ENCODE measurements at places on chromosomes 7 and 10.

DNA sequence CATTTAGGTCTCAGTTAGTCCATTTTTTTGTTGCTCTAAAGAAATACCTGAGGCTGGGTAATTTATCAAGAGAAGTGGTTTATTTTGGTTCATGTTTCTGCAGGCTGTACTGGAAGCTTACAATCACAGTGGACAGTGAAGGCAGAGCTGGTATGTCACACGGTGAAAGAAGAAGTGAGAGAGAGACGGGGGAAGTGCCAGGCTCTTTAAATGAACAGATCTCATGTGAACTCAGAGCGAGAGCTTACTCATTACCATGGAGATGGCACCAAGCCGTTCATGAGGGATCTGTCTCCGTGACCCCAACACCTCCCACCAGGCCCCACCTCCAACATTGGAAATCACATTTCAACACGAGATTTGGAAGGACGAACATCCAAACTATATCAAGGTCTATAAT, 18.9 kb upstream of the PNLIPRP3 start:
- peak; percentile 50 for DNase-seq

GRCh38 chr10:23344241-23344841, at the start of gene C10orf67:
Gene C10orf67, minus strand, starts transcription at chr10:23344797. Its CDS starts 23 bp downstream, at chr10:23344774.
- DNase-seq = no peak

GRCh38 chr10:121362026-121362425, 236.2 kb downstream of the FGFR2 start:
- no peak for DNase-seq

GRCh38 chr7:84336766-84337165, 142.2 kb upstream of the SEMA3A start:
- DNase-seq = no peak

- DNase-seq = peak; percentile 12
Measured at GRCh38 chr10:21517134-21518031, 8.1 kb downstream of the SKIDA1 start.

DNA sequence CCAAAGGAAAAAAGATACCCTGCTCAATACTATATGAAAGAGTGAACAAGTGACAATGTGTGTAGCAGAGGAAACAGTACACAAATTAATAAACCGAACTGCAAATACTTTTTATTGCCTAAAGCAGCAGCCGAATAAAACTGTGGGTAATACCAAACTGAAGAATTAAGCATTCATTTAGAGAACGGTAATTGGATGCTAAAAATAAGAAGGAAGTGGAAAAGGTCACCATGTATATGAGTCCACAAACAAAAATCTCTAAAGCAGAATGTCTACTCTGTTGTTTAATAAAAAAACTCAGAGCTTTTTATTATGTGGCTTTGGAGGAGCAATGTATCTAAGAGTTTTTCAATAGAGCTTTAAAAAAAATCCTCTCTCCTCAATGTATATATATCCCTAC, 87.9 kb downstream of the ETV1 start:
- DNase-seq = no peak

- no peak for DNase-seq
Measured at GRCh38 chr10:102519246-102519825, 15.6 kb downstream of the SUFU start.

DNA sequence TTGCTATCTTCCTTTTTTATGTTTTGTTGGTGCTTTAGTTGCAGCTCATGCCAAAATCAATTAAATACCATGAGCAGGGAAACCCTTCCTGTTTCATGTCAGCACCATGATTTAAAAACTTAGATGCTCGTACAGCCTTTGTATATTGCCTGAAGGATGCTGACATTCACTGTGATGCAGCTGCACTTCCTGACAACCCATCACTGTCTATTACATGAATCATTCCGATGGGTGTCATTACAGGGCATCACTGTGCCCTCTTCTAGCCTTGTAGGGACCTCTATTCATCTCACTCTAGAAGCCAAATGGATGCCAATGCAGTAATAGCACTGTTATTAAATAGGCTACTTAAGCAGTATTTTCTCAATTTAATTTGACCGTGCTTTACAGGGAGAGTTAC, 18.3 kb upstream of the ITGB1 start:
- no peak for DNase-seq

DNA sequence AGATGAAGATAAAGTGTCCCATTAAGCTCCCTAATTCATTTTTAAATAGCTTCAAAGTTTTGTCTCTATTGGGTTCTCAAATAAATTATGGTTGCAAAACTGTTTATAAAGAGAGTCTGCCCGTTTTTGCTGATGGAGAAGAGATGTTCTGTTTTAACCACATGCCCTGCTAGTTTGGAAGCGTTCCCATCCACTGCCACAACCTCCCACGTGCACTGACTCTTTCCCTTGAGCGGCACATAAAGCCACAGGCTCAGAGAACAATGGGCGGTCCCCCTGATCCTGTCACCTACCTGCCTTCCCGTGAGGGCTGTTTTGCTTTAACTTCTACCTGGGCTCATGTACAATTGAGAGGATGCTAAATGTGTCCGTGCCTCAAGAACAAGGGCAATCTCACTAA, 65.5 kb downstream of the CPVL start:
- DNase-seq = no peak

DNA sequence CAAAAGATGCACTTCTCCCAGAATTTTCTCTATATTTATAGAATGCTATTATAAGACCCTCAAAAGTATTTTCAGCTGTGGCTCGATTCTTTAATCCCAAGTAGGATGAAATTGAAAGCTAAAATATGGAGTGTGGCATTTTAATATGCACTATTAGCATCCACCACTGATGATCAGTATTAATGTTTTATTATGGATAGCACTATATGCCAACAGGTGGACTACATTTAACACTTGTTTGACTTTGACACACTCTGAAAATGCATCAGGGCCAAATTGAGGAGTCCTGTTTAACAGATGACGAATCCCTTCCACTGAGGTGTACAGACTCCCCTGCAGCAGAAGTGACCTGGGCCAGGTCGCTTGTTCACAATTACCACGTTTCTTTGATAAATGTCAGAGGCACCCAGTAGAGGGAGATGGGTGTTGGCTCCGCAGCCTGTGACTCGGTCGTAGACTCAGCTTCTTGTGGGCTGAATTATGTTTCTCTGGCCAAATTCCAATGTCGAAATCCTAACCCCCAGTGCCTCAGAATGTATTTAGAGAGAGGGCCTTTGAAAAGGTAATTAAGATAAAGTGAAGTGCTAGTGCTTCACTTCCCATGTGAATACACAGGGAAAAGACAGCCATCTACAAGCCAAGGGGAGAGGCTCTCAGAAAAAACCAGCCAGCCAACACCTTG, 48.1 kb downstream of the WIPF3 start:
- no peak for DNase-seq

DNA sequence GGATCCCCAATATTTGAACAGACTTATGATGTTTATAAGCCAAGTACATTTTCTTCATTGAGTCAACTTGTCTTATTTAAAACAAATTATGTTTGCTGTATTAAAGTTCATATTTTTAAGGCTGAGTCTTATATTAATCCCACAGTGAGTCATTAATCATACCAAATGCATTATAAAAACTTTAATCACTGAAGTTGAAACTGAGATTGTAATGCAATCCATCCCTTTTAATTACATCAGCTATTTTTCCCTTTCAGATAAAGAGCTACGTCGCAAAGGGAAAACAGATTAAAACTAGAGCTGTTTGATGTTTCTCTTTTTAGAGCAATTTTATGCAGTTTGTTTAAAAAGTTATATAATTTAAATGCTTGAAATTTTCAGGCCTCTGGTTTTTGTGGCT, 183.0 kb downstream of the ARID5B start:
- DNase-seq = no peak

GRCh38 chr7:28434510-28434909, 22.2 kb downstream of the CREB5 start:
- no peak for DNase-seq

- no peak for DNase-seq
Measured at GRCh38 chr10:75773231-75773780, 341.9 kb downstream of the LRMDA start.

- DNase-seq = peak; percentile 3
Measured at GRCh38 chr10:49010295-49010694, 70.7 kb upstream of the LRRC18 start.

- DNase-seq = no peak
Measured at GRCh38 chr7:156458011-156458410, 182.6 kb upstream of the RNF32 start.

- no peak for DNase-seq
Measured at GRCh38 chr10:404991-405390, 269.7 kb downstream of the ZMYND11 start.

- DNase-seq = no peak
Measured at GRCh38 chr7:123535517-123535916, 1.1 kb upstream of the IQUB start.

- DNase-seq = peak; percentile 75
Measured at GRCh38 chr7:2261611-2262010, 19.6 kb downstream of the NUDT1 start.

DNA sequence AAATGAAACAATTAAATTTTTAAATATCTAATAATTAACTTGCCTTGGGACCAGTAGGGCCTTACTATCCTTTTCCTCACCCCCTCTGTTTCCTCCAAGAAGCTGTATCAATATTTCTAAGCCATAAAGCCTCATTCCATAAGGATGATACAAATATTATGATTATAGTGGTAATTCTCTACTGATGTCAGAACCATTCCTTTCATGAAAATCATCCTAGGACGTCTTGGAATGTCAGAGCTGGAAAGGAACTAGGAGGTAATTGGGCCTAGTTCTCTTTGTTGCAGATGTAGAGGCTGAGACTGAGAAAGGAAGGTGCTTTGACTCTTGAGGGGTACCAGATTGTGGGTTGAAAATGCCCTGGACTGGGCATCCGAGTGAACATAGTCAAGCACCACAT, 766.7 kb upstream of the GHITM start:
- no peak for DNase-seq

GRCh38 chr10:101237982-101238731, 8.9 kb upstream of the LBX1 start:
- no peak for DNase-seq

GRCh38 chr7:128915841-128916642, 5.5 kb upstream of the KCP start:
- no peak for DNase-seq

DNA sequence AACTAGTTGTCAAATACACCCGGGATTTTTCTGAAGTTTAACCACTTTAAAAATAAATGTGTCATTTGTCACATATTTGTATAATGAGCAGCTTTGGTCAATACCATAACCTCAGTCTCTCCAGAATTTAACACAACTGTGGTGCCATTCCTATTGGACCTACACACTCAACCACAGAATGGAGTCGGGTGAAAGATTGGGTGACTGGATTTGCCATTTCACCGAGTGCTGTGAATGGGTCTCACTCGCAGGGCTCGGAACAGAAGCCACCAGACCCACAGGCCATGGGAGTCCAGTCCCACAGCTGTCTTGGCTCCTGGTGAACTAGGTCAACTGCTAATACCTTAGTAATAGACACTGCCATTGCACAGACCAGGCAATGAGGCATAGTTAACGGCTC, 298.4 kb downstream of the CCDC3 start:
- DNase-seq = no peak

DNA sequence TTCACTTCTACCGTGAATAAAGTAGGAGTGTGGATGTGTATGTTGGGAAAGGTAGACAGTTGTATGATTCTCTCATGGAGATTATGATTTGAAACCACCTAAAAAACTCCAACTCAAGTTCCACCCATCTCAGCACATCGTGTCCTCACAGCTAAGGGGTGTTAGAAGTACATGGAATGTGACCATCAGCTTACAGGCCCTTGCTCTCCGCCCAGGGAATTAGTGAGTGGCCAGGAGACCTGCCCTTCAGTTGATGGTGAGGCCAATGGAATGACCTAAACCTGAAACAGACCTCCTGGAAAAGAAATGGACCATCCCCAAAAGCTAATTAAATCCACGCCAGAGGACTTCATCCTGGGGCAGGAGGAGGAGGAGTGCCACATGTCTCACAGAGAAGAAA, 2.1 kb upstream of the WNT2 start:
- no peak for DNase-seq

- DNase-seq = peak; percentile 90
Measured at GRCh38 chr10:84293574-84294016, 34.8 kb upstream of the CCSER2 start.

DNA sequence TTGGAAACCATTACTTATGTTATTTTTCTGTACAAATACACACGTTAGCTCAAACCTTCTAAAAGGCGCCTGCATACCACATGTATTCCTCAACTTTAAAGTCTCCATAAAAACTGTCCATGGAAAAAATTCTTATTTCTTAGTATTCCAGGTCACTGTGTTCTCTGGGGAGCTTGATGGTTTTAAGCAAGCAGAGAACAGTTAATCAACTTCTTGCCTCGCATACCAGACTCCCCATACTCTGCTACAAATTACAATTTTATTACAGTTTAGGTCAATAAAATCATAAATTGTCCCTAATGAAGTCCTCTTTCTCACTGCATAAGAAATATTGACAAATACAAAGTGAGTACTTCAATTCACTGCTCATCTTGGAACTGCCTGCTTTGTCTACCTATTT, 77.0 kb upstream of the GPR22 start:
- no peak for DNase-seq

DNA sequence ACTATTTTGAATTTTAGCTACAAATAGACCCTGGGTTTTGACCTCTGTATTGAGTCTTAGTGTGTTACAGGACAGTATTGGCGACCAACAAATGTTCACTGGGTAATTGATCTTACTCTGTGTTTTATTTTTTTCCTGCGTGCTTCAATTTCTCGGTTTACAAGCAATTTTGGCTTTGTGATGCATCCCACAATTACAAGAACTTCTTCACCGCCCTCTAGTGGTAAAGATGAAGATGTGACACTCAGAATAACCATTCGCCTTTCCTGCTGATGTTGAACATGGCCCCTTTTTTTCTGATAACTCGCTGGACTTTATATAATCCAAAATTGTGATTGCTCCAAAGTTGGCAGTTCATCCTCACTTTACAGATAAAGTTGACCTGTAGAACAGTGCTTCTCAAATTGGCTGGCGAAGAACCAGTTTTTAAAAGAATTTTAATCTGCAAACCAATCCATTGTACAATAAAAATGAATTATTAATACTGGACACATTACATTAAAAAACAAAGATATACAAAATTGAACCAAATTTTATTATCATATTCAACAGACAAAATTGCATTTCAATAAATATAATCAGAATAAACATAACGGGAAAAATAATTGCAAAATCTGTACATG, 20.2 kb upstream of the SMC3 start:
- DNase-seq = peak; percentile 78

- DNase-seq = no peak
Measured at GRCh38 chr7:5597772-5598171, 174.1 kb upstream of the TNRC18 start.

- DNase-seq = no peak
Measured at GRCh38 chr10:75502838-75503237, 71.4 kb downstream of the LRMDA start.

- no peak for DNase-seq
Measured at GRCh38 chr7:34603711-34604444, 54.1 kb upstream of the NPSR1 start.
